ENCODE measurements at places on chromosomes 6 and 20.

DNA sequence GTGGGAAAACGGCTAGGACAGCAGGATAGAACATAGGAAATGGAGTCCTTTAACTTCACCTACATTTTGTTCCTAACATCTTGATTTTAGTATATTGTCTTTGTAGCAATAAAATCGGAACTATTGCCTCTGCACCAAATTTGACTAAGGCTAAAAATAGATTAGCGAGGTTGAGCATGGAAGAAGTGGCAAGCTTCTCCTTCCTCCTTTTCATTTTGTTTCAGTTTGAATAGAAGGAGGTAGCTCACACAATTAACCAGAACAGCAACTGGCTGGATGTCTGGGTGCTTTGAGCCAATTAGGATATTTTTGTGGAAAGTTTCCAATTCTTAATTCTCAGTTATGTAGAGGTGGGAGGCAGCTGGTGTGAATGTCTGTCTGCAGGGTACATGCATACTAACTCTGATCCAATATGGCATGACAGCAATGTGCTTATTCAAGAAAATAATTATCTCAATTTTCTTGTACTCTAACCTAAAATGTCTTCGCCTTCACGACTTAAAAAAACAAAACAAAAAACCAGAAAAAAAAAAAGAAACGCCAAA, 3.1 kb upstream of the HECA start:
- no peak for ATAC-seq

- peak; percentile 46 for ATAC-seq
Measured at GRCh38 chr6:34305982-34306708, 57.3 kb upstream of the SMIM29 start.

- ATAC-seq: no peak
Measured at GRCh38 chr6:2918936-2919335, 15.8 kb upstream of the SERPINB9 start.

DNA sequence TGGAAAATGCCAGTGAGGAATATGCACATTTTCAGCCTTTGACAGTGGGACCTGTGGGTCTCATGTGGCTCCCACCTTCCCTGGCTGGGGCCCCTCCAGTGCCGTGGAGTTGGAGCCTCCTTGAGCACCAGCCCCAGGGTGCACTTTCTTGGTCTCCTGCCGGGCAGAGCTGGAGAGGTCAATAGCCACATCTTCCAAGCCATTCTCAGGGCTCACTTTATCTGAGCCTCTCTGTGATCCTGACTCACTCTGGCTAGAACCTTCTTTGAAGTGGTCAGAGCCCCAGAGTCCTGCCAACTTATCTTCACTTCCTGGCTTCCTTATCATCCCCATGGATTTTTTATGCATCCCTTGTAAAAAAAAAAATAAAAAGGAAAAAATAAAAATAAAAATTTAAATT, 5.7 kb downstream of the VSX1 start:
- ATAC-seq: no peak

GRCh38 chr20:35757098-35757705, 14.6 kb upstream of the PHF20 start:
- no peak for ATAC-seq

GRCh38 chr6:89853068-89853467, 23.4 kb downstream of the CASP8AP2 start:
- ATAC-seq: no peak

DNA sequence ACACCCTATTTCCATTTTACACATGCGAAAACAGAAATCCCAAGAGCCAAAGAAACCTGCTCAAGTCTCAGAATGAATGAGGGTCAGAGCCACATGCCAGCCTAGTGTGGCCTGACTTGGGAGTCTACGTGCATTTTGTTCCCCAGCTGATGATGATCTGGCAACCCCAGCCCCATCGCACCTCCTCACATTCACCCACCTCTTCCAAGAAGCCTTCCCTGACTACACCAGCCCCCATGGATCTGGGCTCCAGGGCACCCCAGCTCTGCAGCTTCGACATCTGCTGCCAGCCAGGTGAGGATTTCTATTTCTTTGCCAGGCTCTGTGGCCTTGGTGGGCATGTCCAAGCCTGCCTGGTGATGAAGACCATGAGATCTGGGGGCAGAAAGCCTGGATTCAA, 41.0 kb downstream of the ANGPT4 start:
- no peak for ATAC-seq

DNA sequence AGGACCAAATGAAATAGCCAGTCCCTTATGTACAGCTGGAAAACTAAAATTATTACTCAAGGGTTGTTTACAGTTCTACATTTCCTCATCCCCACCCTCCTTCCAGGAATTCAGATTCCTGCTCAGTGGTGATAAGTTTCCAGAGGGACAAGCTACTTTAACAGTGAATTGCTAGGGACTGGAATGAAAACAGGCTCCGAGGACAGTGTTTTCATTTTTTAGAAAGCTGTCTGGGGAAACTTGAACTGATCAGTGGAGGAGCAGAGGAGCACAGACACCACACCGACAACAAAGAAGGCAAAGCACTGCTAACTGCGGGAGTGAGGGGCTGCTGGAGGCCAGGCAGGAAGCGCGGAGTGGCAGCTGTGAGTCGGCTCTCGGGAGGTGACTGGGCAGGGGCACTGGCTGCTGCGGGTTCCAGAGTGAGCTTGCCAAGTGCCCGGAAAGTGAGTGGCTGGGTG, 322.2 kb downstream of the ESR1 start:
- peak; percentile 80 for ATAC-seq

DNA sequence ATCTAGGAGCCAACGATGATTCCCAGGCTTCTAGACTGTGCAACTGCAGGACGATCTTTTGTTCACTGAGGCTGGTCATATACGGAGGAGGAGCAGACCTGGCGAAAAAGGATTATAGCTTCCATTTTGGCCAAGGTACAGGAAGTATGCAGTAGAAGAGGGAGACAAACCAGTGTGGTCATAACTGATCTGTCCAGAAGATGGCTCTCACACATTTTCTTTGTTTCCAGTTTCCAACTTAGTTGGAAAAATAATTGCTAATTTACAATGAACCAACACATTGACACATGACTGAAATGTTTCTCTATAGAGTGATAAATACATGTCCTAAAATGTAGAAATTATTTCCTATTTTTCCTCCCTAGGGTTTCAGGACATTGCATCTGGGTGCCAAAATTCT, 364.1 kb upstream of the BTBD3 start:
- ATAC-seq: no peak

GRCh38 chr6:90079560-90080490, 185.6 kb downstream of the GJA10 start:
- no peak for ATAC-seq

- no peak for ATAC-seq
Measured at GRCh38 chr20:7902879-7903278, 37.4 kb downstream of the HAO1 start.

DNA sequence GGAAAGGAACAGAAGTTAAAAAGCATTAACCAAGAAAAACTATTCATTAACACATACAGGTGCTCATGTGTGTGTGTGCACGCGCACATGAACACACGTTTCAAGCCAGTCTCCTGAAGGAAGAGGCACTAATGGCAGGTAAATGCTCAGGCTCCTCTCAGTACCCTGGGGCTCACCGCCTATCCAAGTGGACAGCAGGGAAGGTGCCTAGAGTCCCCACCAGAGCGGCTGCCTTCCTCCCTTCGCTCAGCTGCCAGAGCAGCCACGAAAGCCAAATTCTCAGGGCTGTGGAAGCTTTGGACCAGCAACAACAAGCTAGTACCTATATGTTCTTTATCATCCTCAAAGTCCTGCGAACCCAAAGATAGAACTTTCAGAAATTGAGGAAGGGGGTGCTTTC, 42.6 kb downstream of the PLCG1 start:
- no peak for ATAC-seq

DNA sequence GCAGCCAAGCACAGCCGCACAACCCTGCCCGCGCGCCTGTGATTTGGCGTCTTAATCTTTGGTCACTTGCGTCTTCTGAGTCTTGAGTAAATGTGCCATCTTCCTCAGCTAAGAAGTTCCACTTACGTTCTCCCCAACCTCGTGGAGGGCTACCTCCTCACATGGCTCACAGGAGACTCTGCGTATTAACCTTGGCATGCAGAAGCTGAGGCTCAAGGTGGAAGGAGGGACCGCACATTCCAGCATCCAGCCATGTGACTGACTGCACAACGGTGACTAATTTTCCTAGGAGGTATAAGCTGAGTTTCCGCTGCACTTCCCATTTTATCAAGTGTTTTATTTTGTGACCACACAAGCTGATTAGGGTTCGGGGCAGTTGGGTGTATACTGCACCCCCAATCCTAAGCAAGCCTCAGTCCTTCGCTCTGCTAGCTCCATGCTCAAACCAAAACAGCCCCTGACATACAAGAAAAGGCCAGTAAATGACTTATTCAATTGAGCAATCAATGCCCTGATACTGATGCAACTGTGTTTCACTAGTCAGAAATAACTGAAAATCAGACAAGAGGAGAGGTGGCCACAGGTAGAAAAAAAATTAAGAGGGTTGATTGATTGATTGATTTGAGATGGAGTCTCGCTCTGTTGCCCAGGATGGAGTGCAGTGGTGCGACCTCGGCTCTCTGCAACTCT, 7.0 kb downstream of the BEND3 start:
- no peak for ATAC-seq

GRCh38 chr6:5054245-5054873, 30.8 kb upstream of the PPP1R3G start:
- ATAC-seq: no peak

- no peak for ATAC-seq
Measured at GRCh38 chr20:50200482-50201104, 10.0 kb downstream of the CEBPB start.

DNA sequence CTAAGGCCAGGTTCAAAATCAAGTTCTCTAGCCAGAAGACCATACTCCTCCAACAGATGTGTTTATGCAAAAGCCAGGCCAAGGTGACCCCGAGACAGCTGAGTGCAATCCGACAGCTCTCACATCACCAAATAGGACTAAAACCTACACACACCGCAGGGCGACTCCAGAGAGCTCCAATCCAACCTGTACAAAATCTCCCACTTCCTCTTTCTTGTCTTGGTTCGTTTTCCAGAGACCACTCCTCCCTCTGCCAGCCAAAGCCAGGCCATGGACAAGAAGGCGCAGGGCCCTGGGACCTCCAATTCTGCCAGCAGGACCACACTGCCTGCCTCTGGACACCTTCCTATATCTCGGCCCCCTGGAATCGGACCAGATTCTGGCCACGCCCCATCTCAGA, 11.5 kb upstream of the NOP56 start:
- no peak for ATAC-seq

- ATAC-seq: no peak
Measured at GRCh38 chr6:90463359-90463758, 123.5 kb downstream of the MAP3K7 start.

GRCh38 chr6:30359276-30359675, 14.3 kb downstream of the RPP21 start:
- no peak for ATAC-seq

GRCh38 chr6:98847416-98847778, 13.0 kb downstream of the POU3F2 start:
- ATAC-seq: no peak

DNA sequence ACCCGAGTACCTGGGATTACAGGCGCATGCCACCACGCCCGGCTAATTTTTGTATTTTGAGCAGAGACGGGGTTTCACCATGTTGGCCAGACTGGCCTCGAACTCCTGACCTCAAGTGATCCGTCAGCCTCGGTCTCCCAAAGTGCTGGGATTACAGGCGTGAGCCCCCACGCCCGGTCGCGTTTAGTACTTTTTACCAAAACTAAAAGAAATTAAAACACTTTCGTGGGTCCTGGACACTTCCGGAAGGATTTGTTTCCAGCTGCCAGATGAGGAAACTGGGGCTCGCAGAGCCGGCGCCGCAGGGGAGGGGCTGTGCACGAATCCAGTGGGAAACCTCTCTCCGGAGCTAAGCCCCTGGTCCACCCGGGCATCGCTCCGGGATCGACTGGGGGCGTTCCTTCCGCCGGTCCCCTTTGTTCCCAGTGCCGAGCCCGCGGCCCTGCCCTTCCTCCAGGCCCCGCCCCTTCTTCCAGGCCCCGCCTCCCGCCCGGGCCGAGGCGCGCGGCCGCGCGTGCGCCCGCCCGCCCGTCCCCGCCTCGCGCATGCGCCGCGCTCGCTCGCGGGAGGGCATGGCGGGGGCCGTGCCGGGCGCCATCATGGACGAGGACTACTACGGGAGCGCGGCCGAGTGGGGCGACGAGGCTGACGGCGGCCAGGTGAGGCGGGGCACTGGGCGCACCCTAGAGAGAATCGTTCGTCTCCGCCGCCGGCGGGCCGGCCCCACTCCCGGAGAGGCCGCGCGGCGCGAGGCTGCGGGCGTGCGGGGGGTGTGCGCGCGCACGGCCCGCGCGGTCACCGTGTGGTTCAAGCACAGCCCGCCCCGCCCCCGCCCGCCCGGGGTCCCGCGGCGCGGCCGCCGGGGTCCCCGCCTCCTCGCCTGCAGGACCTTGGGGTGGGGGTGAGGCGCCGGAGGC, at the start of gene NELFCD:
Gene NELFCD, plus strand, starts transcription at position 546 of the 917 bp plus-strand sequence. Its CDS starts 54 bp downstream, at position 600.
- ATAC-seq: peak; percentile 94

- peak; percentile 85 for ATAC-seq
Measured at GRCh38 chr6:33771146-33772081, 17.5 kb downstream of the LEMD2 start.

DNA sequence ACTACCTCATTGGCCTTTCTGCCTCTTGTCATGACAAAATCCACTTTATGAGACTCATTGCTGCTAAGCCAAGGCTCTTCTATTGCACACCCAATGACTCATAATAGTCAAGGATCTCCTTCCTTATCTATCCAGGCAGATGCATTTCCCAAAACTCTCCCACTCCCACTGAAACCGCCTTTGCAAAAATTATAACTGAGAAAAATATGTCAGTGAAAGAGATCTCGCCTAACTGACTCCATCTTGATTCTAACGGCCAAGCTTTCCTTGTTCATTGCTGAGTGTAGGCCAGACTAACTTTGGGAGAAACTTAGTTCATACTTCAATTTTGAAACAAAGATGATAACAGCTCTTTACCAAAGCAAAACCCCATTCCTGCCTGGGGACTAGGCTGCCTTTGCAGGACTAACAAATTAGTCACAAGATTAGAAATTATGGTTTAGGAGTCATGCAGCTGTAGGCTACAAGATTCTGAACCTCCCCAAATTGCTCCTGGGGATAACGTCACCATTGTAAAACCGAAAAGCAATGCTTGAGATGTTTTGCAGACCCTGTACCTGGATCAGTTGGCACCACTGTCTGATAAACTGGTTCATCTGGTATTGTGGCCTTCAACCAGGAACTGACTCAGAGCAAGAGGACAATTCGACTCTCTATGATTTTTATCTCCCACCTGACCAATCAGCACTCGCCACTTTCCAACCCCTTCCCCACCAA, 47.1 kb downstream of the HAO1 start:
- no peak for ATAC-seq

Data from gastroesophageal sphincter (tissue), 4 donors.